Activated naive CD8-positive, alpha-beta T cell treated with anti-CD3 and anti-CD28 coated beads for 36 hours (primary cell): ENCODE measurements at places on chromosomes 6 and 20.

GRCh38 chr6:39223555-39223954 lies 5.7 kb downstream of the KCNK5 start:
- DNase-seq: no peak

DNA sequence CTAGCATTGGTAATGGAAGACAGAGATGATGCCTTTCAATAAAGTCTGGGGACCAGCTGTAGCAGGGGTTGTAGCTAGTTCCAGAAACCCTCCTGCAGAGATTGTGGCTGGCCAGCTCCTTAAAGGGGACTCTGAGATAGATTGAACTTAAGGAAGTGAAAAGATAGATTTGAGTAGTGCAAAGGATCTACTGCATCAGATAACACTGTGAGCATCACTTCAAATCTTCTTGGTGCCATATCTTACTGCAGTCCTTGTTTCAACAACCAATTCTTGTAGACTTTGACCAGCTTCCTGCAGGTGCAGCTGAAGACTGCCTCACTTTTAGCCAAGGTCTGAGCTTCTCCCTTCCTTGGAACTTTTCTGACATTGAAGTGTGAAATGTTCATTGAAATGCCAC lies 14.8 kb upstream of the CEP162 start:
- DNase-seq: no peak

- no peak for DNase-seq
Measured at GRCh38 chr20:8216375-8217200, 84.5 kb downstream of the PLCB1 start.

DNA sequence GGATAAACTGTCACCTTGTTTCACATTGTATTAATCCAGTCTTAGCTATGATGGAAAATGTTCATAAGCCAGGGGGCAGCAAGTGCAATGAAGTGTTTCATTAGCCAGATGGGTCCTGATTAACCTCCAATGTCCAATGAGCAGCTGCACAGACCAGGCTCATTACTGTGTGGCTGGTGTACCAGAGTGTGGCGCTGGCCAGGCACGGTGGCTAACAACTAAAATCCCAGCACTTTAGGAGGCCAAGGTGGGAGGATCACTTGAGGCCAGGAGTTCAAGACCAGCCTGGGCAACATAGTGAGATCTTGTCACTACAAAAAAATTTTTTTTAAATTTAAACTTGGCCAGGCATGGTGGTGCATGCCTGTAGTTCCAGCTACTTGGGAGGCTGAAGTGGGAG lies 201.7 kb upstream of the FOXQ1 start:
- no peak for DNase-seq

- DNase-seq: no peak
Measured at GRCh38 chr6:113526995-113527394, 330.1 kb upstream of the MARCKS start.

DNA sequence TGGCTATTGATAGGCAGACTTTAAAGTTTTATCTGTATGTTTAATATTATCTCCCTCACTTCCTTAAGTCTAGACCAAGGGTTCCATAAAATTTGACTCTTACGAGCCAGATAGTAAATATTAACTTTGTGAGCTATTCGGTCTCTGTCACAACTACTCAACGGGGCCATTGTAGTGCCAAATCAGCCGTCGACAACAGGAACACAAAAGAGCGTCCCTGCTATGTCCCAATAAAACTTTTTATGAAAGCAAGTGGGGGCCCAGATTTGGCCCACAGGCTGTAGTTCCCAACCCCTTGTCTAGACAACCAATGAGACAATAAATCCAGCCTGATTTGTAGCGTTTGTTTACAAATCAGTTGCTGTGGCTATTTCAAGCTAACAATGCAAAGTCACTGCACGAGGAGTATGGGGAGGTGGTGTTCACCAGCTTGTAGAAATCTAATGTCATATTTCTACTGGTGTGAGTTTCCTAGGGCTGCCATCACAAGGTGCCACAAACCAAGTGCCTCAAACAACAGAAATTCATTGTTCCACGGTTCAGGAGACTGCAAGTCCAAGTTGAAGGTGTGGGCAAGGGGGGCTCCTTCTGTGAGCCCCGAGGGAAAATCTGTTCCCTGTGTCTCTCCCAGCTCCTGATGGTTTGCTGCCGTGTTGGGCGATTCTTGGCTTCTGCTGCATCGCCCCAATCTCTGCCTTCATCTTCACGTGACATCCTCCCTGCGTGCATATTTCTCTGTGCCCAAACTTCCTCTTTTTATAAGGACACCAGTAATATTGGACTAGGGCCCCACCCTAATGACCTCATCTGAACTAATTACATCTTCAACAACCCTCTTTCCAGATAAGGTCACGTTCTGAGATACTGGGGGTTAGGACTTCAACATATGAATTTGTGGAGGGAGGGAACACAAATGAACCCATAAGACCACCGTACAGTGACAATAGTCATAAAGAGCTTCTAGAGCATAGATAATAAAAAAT lies 356.0 kb upstream of the JARID2 start:
- no peak for DNase-seq

DNA sequence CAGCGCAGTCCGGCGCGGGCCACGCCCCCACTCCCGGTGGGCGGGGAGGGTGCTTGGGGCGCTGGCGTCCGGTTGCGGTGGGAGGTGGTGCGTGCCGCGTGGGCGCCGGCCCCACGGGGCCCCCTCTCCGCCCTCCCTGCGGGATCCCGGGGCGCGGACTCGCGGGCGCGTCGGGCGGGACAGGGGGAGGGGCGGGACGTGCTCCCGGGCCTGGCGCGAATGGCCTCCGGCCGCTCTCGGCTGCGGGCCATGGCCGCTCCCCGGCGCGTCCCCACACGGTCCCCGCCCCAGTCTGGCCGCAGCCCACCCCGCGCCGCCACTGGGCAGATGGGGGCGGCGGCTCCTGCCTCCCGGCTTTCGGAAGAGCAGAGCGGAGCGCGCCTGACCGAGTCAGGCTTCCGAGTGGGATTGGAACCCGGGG lies 771 bp upstream of the PPP1R3G start:
- no peak for DNase-seq

DNA sequence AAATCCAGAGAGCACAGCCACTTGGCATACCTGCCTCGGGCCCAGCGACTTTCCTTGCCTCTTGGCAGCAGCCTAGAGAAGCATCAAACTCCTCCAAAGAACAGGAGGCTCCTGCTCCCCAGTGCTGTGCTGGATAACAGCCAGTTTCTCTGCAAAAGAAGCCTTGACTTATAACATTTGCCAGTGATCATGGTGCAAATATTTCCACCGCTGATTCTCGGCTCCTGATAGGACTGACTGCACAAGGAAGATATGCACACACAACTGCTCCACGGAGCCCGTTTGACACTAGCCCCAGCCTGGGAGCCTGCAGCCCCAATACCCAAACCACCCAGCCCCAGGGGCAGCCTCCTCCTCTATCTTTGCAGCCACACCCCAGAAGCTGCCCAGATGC lies 17.5 kb downstream of the ACSS1 start:
- DNase-seq: no peak

DNA sequence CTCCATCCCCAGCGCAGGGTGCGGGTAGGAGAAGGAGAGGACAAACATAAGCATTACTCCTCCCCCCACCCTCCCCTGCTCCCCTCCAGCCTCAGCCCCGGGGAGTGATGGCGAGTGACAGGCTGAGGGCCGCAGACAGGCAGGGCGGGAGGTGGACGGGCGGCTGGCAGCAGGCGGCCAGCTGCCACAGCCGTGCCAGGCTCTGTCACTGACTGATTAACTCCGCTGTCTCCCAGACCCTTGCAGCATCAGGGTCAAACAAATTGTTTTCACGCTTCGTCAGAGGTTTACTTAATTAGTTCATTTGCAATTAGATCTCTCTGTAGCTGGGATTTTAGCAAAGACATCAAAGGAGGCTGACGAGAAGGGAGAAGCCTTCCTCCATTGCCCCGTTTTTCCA lies 41.9 kb downstream of the FOXP4 start:
- DNase-seq: no peak

DNA sequence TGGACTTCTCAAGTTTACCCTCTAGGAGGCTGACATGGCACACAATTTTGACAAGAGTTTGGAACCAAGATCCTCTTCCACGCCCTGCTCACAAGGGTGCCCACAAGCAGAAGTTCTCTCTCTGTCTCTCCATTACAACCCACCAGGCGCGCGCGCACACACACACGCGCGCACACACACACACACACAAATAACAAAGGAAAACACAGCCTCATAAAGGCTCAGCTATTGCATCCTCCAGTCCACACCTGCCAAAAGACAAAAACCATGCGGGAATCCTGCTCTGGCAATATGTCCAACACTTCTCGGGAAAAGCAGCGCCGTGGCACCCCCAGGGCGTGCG lies 870 bp downstream of the PAK5 start:
- no peak for DNase-seq

DNA sequence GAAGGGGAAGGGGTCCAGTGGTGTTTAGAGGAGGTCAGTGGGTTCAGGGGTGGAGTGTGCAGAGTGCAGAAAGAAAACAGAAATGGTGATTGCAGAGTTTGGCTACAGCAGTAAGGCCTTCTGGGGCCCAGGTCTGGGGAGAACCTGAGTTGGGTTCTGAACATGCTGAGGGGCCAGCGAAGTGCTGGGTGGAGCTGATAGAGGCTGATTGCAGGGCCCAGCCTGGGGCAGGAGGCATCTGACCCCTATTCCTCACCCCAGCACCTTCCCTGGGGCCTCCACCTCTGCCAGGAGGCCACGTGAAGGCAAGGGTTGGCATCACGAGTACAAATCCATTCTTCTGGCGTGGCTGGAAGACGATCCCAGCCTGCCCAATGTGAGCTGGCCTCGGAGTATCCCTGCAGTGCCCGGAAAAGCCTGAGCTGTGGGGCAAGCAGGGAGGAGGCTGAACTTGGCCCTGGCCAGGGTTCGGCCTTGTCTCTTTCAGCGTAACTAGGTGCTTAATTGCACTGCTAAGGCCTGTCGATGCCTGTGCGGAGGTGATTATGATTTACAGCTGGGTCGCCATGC lies 35.3 kb downstream of the VSTM2L start:
- no peak for DNase-seq

- peak; percentile 10 for DNase-seq
Measured at GRCh38 chr6:87436435-87436834, 28.7 kb downstream of the CFAP206 start.

GRCh38 chr6:14501914-14502313 lies 384.3 kb downstream of the CD83 start:
- DNase-seq: no peak

DNA sequence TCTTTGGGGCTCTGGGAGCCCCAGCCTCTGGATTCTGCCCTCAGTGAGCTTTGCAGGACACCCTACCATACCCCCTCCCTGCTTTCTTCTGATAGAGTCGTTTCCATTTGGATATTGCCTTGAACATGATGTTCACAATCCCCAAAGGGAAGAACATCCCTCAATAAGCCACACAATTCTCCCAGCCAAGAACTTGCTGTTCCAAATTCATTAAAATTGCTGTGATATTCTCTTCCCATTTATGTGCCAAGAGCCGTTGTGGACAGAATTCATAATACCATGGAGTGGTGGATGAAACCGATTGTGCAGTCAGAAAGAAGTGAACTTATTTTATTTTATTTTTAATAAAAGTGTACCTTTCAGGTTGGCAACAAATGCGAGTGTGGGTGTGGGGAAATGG lies 95.8 kb downstream of the DHX35 start:
- no peak for DNase-seq

GRCh38 chr6:90758741-90759140 lies 171.9 kb upstream of the MAP3K7 start:
- no peak for DNase-seq

DNA sequence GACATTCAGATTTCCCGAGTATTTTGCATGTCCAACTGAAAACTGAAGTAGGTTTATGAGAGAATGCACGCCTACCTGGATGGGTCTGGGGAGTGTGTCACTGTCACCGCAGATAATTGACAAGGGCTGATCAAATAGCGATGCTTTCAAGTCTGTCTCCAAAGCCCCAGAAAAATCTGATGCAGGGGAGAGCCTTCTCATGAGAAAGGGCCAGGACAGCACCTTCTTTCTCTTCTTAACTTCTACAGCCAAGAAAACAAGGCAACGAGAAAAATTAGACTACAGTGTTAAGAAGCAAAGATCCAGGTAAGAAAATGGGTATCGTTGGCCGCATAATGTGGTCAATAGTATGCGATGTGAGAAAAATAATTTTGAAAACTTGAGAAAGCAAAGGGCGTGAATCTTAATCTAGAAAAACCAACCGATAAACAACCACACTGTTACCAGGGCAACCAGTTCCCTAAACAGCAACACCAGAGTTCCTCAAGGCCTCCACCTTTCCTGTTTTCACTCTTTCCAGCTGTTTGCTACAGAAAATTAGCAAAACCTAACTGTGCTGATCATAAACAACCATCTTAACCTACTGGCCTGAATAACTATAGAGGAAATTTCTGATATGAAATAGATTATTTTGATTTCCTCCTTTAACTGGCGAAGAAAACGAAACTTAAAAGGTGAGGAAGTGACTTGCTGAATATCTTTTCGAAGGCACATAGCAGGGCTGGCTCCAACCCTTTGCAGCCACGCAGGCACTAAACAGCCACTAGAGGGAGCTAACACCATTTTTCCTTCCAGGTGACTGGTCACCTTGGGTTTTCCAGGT lies 2.6 kb downstream of the TAGAP start:
- peak; percentile 69 for DNase-seq
